ENCODE measurements at places on chromosomes 1 and 21. TPM values are rescaled to one million over a fixed set of nuclear protein-coding genes. Genes with fewer than 3 reads are reported as not detected.
A peak's percentile ranks its signal among the peaks of the same experiment; 100 is the strongest.

The AMY2A gene
- polyA plus RNA-seq: 0.29 TPM

The COL11A1 gene
- 4.5 TPM for polyA plus RNA-seq

The SPRR5 gene
- polyA plus RNA-seq: not detected

The RIIAD1 gene
- 0.37 TPM for polyA plus RNA-seq

The LCE2A gene
- polyA plus RNA-seq: not detected

The OR6N1 gene
- polyA plus RNA-seq: not detected

The PGBD5 gene
- 7.2 TPM for polyA plus RNA-seq

The OR10J1 gene
- not detected for polyA plus RNA-seq

The PLA2G2F gene
- 0.12 TPM for polyA plus RNA-seq

DNA sequence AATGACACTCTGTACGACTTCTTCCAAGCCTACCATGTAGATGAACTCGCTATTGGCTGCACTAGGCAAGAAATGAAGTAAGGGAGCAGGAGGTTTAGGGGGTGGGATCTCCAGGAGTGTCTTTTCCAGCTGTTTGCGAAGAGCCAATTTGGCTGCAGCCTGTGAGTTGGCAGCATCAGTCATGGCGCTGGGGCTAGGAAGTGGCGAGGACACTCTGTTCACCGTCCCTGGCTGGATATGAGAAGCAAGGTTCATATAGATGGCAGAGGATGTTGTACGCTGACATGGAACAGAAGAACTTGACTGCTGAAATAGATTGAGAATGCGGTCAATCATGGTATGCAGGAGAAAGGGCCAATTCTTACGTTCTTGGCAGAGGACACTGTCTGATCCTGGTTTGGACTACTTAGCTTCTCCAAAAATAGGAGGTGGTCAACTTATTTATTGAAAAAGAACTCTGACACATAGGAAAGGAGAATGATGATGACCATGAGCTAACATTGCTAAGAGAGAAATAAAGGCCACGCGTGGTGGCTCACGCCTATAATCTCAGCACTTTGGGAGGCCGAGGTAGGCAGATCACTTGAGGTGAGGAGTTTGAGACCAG, 41.2 kb downstream of the SLC27A3 start:
- no peak for DNase-seq

GRCh38 chr21:35197191-35197590, 148.1 kb upstream of the RUNX1 start:
- no peak for DNase-seq

DNA sequence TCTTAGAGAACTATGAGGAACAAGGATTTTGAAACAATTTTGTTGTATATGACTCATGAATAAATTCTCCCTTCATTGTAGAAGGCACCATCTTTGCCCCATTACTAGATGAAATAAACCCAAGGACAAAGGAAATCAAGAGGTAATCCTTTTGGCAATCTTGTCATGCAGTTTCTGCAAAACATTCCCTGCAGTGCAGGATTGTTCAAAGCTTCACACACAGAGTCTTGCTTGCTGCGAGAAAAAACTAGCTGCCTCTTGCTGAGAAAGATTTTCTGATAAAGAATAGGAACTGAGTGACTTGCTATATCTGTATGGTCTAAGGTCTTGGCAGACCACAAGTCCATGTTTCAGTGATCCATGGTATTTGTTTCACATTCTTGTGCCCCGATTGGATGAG, 657.4 kb upstream of the ADGRL4 start:
- DNase-seq: no peak

- no peak for DNase-seq
Observed at GRCh38 chr1:204258213-204259115, 44.7 kb upstream of the GOLT1A start.

GRCh38 chr1:78843111-78843510, 163.4 kb downstream of the ADGRL4 start:
- no peak for DNase-seq

DNA sequence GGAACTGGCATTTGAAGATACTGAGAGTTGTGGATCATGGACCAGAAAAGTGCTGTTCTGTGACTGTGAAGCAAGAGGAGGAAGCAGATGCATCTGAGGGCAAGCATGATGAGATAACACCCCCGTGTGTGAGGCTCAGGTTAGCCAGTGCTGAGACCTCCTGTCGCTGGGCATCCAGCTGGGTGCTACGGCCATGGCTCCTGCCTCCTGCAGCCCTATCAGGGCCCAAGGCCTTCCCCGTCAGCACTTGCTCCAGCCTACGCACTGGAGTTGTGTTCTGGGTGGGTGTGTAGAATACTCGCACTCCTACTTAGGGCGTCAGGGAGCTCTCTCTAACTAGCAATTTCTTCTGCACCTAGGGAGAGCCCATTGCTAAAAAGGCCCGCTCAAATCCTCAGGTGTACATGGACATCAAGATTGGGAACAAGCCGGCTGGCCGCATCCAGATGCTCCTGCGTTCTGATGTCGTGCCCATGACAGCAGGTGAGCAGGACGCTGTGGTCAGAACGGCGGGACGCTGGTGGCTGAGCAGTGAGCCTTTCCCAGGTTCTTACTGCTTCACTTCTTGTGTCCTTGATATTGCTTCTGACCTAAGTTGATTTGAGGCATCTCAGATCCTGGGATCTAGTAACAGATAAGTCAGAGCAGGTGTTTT, 6.5 kb downstream of the PPIE start:
- no peak for DNase-seq

DNA sequence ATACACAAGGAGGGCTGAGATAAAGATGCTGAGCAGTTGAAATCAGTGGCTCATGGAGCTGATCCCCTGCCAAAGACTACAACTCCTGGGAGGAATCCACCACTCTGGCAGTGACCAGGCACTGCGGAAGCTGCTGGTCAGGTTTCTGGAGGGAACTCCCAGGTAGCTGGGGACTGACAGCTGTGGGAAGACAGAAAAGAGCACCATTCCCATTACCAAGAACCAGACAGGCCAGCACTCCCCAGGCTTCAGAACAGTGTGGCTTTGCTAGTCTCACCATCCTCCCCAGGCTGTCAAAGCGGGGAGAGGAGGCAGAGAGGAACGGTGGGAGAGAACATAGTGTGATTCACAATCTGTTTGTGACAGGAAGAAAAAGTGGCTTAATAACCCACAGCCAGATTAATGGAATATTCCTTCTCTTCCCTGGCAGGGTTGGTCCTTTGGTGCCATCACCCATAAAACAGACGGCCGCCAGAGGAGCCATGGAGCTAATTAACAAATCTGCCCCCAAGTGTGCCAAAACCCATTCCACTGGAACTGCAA, 92.1 kb downstream of the MAB21L3 start:
- DNase-seq: no peak

DNA sequence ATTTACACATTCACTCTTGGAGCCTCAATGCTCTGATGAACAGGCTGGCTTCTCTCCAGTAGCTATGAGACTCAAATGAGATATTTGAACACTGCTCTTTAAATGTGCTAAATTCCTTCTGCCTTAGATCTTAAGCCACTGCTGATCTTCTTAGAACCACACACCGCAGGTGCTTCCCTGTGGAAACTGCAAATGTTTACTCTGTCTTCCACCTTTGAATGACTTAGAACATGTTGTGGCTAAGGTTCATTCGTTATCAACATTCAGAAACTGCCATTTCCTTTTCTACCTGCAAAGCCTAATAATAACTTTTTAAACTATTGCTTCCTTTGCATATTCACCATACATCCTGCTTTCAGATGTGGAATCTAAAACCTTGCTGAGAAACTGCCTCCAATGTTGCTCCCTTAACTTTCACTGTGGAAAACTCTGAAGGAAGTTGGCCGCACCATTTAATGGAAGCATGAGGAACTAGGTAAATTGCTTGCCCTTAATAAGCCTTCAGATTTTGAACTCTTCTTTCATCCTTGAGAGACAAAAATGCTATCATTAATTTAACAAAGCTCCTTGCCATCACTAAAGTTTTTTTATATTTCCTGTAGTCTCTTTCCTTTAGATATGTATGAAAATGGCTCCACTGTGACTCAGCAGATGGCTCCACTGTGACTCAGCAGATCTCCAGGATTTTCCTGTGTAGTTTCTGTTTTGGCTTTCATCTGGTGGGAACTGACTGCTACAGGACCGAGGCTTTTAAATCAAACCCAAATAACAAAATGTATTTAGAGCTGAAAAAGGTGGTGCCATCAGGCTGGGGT, 143.8 kb downstream of the TNFSF18 start:
- no peak for DNase-seq

DNA sequence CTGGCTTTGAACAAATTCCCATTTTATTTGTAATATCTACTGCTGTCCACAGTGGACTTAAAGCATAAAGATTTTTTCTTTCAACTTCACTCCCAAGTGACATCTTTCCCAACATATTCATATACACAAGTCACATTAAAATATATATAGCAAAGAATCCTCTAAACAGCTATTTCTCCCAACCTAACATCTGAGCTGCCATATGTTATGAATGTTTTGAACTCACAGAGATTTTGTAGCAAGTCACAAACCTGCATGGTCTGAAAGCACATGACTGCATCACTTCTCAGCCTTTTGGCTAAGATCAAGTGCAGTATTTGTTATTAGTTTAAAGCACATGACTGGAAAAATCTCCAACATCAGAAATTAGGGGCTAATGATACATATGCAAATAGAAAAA, 7.7 kb upstream of the HFM1 start:
- DNase-seq: no peak

- no peak for DNase-seq
Observed at GRCh38 chr1:221040691-221041285, 161.5 kb downstream of the HLX start.

GRCh38 chr21:15063814-15064575, 805 bp downstream of the NRIP1 start:
- peak; percentile 50 for DNase-seq

DNA sequence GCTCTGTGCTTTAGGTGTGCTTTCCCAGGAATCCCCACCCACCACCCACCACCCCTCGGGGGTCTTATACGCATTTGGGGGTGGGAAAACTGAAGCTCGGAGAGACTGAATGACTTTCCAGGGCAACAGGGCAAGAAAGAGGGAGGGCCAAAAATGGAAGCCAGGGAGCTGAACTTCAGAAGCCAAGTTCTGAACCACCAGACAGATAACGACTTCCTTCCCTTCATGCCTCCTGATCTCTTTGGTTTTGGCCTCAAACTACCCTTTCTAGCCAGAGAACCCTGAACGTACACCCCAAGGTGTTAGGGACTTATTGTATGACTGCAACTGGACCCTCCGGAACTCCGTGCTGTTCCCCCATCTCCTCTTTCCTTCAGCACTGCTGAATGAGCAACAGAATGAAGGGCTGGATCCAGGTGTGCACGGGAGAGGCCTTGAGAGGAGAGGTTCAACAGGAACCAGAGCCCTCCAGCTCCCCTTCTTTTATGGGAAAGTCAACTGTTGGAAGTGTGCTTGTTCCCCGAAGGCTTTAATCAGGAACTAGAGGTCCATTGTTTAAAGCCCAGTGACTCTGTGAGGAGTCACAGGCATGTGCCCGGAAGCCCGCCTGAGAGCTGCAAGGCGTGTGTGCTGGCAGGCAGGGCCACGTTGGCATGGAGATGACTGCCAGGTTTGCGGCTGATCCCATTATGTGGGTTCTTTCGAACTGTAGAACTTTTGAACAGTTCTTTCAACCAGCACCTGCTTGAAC, 3.1 kb downstream of the BACE2 start:
- DNase-seq: no peak

GRCh38 chr1:214282630-214283242, 1.8 kb downstream of the SMYD2 start:
- no peak for DNase-seq

DNA sequence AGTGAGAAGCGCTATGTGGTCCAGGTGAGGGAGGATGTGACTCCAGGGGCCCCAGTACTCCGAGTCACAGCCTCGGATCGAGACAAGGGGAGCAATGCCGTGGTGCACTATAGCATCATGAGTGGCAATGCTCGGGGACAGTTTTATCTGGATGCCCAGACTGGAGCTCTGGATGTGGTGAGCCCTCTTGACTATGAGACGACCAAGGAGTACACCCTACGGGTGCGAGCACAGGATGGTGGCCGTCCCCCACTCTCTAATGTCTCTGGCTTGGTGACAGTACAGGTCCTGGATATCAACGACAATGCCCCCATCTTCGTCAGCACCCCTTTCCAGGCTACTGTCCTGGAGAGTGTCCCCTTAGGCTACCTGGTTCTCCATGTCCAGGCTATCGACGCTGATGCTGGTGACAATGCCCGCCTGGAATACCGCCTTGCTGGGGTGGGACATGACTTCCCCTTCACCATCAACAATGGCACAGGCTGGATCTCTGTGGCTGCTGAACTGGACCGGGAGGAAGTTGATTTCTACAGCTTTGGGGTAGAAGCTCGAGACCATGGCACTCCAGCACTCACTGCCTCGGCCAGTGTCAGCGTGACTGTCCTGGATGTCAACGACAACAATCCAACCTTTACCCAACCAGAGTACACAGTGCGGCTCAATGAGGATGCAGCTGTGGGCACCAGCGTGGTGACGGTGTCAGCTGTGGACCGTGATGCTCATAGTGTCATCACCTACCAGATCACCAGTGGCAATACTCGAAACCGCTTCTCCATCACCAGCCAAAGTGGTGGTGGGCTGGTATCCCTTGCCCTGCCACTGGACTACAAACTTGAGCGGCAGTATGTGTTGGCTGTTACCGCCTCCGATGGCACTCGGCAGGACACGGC, 2.2 kb downstream of the CELSR2 start:
- DNase-seq: no peak

GRCh38 chr1:9630331-9631111, 21.0 kb upstream of the PIK3CD start:
- DNase-seq: no peak

- DNase-seq: no peak
Observed at GRCh38 chr1:10694274-10694632, 102.2 kb downstream of the CASZ1 start.

GRCh38 chr21:18228060-18228739, 16.4 kb upstream of the CHODL start:
- no peak for DNase-seq

DNA sequence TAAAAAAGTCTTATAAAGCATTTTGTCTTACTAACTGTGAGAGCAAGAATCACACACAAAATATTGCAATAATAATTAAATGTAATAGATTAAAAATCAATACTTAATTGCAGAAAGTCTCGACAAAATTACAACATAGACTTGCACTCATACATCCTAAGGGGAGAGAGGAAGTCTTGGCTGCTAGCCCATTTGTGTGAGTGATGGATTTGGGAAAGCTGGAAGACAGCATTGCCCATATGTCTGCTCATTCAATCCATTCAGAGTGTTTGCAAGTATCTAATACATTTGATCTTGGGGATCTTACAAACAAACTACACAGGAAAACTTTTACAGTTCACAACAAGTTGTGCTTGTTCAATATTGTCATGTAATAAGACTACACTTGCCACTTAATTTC, 140.5 kb downstream of the COL11A1 start:
- DNase-seq: no peak

DNA sequence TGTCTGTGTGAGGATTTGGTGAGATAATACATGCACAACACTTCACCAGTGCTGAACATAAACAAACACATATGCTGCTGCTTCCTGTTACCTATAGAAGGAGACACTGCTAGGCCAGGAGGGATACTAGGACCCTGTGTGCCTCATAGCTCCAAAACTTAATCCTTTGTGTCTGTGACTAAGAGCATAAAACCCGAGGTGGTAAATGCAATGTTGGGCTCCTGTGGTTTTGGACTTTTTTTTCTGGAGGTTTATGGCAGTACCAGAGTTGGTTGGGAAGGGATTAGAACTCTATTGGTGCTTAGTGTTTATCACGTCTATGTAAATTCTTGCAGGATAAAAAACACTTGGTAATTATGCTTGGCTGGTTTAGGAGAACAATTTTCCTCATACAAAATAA, 122.9 kb downstream of the NUF2 start:
- no peak for DNase-seq

GRCh38 chr1:93475681-93476080, 27.8 kb downstream of the FNBP1L start:
- no peak for DNase-seq
